Fibroblast of lung (primary cell): ENCODE measurements at places on chromosomes 2 and 18. TPM values are rescaled to one million over a fixed set of nuclear protein-coding genes. Genes with fewer than 3 reads are reported as not detected.

- DNase-seq, result no peak
These were observed 171.2 kb upstream of the NCK2 start for GRCh38 chr2:105573490-105573889.

DNA sequence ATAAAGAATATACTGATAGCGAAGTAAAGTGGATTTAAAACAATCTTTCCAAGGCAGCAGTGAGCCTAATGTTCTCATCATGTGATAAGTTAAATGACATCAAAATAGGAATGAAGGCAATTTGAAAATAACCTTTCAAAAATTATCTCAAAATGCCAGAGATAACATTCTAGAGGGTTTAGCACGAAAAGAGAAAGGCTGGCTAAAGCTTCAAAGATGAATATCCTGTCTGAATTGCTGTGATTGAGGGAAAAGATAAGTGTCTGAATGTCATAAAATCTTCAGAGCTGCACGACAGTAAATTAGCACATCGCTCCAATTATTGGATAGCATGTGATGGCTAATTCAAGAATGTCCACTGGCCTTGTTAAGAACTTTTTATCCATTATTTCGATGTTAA, 159.3 kb downstream of the PID1 start:
- DNase-seq, result no peak

- DNase-seq, result no peak
These were observed 12.5 kb downstream of the FAP start for GRCh38 chr2:162230761-162231160.

The STAMBP gene
- 23.3 and 23.6 TPM in 2 replicates for total RNA-seq

GRCh38 chr2:207039225-207039624, 99.9 kb downstream of the CPO start:
- DNase-seq, result no peak

The GPR35 gene
- 1.0 and 1.2 TPM in 2 replicates for total RNA-seq

GRCh38 chr18:3851159-3851558, 401.2 kb downstream of the TGIF1 start:
- no peak for DNase-seq

GRCh38 chr18:43757273-43757672, 480.0 kb upstream of the SYT4 start:
- no peak for DNase-seq

The MYO3B gene
- 0.26 and 0.50 TPM in 2 replicates for total RNA-seq

DNA sequence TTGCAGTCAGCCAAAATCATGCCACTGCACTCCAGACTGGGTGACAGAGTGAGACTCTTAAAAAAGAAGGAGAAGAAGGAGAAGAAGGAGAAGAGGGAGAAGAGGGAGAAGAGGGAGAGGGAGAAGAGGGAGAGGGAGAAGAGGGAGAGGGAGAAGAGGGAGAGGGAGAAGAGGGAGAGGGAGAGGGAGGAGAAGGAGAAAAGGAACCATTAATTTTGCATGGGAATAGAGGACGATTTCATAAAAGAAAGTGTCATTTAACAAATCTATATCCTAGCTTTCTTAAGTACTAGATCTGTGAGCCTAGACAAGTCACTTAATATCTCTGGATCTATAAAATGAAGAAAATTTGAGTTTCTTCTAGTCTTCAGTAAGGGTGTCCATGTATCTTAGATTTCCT, 9.6 kb downstream of the NOL10 start:
- DNase-seq, result no peak
